HTR-8/SVneo (cell line): ENCODE measurements at places on chromosomes 6 and 20.
A peak's percentile ranks its signal among the peaks of the same experiment; 100 is the strongest.

GRCh38 chr6:39231521-39232243 is 2.4 kb upstream of the KCNK5 start:
- DNase-seq: no peak

GRCh38 chr20:48621376-48622078 is 206.3 kb downstream of the PREX1 start:
- peak; percentile 63 for DNase-seq

DNA sequence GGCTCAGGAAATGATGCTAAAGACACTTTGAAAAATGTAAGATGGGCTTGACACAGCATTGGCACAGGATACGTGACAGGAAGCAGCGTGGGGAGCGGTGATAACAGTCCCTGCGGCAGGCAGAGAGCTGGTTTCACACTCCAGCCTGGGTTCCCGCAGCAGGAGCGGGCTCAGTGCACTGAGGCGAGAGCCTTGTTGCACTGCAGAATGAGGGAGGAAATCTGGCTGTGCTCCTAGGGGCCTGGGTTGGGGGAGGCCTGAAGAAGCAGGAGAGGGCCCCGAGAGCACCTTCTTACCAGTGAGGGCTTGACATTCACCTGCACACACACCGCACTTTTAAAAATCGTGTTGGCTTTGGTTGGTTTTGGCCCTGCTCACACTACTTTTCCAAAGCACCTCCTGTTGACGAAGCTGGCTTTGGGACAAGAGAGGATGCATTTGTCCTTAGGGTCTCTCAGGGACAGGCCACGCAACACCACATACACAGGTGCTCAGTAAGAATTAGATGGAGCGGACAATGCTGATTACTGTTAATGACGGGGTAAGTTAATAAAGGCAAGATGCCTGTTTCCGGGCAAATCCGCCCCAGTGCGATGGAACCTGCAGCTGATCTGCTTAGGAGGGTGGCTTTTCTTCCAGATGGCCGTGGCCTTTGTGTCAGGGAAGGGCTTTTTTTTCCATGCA is 49.4 kb upstream of the ARMC2 start:
- DNase-seq: no peak

DNA sequence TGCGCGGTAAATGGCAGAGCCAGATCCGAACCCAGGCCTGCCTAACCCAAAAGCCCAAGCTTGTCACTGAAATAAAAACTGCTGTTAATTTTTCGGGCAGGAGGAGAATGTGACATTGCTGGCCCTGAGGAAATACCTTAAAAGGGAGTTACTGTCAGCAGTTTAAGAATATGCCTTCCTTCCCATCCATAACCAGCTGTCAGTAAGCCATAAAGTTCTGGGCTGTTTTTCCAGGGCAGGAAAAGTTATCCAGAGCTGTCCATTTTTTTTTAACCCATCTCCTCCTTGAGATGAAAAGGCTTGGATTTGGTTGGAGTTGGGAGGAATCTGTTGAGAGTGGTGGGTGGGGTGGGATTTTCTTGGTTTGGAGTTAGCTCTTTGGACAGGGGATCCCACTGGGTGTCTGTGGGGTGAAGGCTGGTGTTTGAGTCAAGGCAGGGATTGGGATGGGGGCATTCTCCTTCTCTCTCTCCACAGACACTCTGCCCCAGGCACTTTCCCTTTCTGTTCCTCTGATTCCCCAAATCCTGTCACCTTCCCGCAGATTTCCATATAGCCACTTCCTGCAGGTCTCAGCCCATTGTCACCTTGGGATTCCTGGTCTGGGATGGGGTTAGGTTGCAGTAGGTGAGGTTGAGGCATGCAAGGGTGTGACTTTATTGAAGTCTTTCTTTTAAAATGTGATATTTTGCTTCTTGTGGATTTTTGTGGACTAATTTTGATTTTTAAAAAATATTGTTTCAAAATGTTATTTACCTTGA is 4.3 kb upstream of the KCNG1 start:
- DNase-seq: no peak

DNA sequence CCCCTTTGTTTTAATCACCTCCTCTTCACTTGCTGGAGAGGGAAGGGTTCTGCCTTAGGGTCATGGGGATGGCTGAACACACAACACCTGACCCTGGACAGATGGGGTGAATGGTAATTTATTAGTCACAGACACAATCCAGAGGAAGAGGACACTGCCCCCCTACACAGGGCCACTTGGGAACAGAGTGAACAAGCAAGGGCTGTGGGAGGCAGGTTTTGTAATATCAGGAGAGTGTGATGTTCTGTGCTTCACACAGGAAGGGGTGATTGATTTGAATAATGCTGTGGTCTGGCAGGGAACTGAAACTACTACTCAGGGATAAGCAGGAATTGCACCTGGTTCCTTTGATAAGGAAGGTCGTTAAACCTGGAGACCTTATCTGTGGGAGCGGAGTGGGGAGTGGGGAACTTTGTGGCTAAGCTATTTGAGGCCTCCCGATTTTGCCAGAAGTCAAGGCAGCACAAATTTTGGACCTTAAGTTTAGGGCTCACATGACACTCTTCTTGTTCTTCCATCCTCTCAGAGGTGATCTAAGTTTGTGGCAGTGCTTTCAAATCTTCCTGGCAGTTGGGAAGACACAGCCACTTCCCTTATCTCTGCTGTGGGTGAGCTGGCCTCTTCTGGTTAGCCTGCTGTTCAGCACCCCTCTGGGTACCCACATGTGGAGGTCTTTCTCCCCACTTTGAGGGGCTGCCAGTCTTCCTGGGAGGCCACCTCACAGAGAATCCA is 77.8 kb downstream of the CD164 start:
- no peak for DNase-seq

DNA sequence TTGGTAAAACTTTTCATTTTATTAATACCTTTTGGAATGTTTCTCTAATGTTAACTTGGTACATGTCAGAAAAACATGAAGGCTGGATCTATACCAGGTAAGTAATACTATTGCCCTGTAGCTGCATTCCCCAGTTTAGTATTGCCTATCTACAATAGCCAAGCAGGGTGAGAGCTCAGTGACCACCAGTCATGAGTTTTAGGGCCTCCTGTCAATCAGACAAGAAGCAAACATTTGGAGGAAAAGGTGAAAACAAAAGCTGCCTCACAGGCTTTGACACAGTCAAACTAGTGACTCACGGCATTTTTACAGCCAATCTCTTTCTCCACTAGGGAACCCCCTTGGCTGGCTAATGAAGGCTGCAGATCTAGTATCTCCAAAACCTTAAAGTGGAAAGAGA is 9.5 kb upstream of the CDC5L start:
- no peak for DNase-seq

GRCh38 chr20:38275815-38276550 is 15.4 kb upstream of the KIAA1755 start:
- no peak for DNase-seq

DNA sequence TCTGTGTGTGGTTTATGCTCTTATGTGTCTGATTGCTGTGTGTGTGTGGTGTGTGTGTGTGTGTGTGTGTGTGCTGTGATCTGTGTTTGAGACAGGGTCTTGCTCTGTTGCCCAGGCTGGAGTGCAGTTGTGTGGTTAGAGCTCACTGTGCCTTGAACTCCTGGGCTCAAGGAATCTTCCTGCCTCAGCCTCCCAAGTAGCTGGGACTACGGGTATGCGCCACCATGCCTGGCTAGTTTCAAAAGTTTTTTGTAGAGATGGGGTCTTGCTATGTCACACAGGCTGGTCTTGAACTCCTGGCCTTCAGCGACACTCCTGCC is 3.4 kb upstream of the ZNF512B start:
- DNase-seq: no peak

- no peak for DNase-seq
Observed at GRCh38 chr6:5680095-5680494, 326.6 kb downstream of the NRN1 start.

DNA sequence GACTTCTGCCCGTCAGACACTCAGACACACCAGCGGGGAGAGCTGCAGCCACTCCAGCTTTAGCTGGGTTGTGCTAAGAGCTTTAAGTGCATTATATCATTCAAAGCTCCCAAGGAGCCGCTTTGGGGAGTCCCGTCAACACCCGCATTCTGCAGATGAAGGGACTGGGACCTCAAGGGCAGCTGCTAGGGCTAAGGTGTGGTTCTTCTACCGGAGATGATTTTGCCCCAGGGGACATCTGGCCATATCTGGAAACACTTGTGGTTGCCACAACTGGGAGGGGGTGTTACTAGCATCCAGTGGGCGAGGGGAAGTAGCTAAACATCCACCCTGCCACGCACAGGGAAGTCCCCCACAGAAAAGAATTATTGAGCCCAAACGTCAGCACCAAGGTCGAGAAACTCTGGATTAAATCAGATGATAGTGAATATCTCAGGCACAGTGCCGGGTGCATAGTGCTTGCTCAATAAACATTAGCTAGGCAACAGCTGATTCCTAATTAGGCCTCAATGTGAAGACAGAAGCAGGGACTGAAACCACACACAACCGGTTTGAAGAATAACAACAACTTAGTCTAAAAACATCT is 29.6 kb downstream of the PMEPA1 start:
- no peak for DNase-seq

- DNase-seq: no peak
Observed at GRCh38 chr6:34004706-34005105, 141.2 kb downstream of the GRM4 start.

- DNase-seq: no peak
Observed at GRCh38 chr6:75117701-75118100, 88.2 kb downstream of the COL12A1 start.

DNA sequence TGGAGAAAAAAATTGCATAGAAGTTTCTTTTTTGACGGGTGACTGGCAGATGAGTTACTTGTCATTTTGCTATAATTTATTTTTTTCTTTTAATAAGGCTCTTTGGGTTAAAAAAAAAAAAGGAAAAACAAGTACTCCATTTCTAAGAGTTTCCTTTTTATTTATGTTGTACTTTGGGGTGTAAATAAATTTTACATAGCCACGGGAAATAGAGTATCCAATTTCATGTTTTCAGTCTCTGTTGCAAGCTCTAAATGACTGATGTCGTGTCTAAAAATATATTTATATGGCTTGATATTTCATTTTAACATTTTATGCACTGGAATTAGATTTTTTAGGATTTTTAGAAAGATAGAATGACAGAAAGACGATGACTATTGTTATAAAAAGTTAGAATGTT is 3.4 kb downstream of the EYA4 start:
- DNase-seq: no peak

DNA sequence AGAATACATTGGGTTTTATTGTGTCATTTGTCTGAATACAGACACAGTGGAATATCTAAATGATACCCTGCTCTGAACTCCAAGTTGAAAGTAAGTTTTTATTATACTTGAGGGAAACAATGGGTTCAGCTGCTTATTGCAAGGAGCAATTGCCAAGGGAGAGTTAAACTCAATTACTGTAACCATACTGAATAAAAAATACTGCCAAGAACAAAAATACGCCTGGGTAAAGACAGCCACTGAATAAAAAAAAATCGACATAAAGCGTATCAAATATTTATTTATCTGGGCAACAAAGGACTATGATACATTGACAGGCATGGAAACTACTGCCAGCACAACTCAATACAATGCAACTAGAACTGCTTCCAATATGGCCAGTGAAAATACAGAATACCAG is 18.1 kb downstream of the TFAP2A start:
- no peak for DNase-seq

- no peak for DNase-seq
Observed at GRCh38 chr6:133893946-133894345, 5.0 kb downstream of the TCF21 start.

DNA sequence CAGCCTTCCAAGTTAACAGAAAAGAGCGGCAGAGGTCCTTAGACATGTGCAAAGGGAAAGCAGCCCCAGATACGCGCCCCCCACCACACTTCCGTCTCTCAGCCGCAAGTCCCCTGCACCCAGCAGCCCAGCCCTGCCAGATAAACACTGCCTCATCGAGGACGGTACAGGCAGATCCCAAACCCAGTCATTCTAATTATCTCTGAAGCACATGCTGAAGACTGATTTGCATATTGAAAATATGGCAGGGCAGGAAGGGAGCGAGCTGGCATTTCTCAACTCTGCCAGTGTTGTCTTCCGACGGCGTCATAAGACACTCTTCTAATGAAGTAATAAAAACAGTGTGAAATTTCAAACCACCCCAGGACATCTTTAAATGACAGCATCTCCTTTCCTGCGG is 122.8 kb upstream of the CDH4 start:
- DNase-seq: no peak

GRCh38 chr6:75422024-75422639 is 71.5 kb downstream of the FILIP1 start:
- DNase-seq: no peak

DNA sequence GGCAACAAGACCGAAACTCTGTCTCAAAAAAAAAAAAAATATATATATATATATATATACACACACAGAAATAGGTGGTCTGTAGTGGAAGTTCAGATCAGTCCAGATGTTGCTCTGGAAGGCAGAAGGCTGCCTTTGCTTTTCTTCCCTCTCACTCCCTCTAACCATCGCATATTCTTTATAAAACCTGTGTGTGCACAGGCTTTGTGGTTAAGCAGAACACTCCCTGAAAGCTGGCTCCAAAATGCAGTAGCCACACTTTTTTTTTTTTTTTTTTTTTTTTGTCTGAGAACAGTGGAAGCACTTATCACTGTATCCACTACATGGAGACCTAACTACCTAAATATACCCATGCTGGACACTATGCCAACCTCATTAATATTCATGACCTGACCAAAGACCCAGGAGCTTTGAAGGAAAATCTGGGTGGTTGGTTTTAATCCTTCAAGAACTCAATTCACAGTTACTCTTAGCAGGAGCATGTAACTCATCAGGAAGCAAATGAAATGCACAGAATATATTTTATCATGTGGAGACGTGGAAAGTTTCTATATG is 20.0 kb upstream of the GFOD1 start:
- DNase-seq: no peak

DNA sequence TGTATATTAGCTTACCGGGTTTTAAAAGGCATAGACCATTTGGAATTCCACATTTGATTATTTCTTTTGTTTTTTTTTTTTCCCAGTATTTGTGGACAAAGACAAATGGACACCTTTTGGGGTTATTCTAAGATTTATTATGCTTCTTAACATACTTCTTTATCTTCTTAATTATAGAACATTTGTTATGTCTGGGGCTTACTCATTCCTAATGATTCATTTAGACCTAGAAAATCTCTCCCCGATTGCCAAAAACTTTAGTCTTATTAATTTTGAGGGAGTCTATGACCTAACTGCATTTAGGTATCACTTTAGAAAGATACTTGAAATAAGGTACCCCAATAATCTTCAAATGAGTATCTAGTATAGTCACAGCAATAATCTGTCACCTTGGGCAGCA is 170.7 kb upstream of the PREP start:
- no peak for DNase-seq

GRCh38 chr6:126156973-126157372 is 170.6 kb downstream of the TRMT11 start:
- no peak for DNase-seq

GRCh38 chr20:57772349-57772964 is 62.6 kb upstream of the PMEPA1 start:
- DNase-seq: peak; percentile 100
